ENCODE measurements at places on chromosomes 3 and 15.

DNA sequence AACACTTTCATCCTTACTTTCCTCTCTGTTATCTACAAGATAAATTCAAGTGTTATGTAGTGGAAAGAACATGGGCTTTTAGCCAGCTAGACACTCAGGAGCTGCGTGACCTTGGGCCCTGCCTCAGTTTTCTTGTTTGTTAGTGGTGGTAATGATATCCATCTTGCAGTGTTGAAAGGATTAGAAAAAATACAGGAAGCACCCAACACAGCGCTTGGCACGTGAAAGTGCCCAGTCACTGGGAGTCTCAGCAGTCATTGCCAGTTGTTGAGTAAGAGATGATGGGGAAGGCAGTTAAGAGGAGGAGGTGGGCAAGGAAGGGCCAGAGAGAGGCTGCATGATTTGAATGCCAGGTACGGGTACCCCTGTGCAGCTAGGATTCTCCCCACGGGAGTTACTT is 5.3 kb downstream of the PDIA5 start:
- no peak for DNase-seq

DNA sequence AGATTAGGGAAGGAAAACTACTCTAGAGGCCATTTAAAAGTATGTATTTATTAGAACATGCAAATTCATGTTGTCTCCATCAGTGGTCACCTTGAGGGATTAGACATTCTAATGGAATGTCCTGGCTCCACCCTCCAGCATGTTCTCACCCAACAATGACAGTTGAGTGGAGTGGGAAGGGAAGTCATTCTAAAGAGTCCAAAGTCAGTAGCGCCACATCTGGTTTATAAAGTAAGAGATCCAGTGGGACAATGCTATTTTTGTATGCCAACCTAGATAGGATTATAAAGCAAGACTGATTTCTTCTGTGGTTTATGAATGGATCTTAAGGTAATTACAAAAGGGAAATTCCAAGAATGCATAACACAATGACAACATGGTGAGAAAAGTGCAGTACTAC is 33.3 kb downstream of the SLC24A1 start:
- DNase-seq: peak; percentile 39

GRCh38 chr3:40240921-40241320 is 68.6 kb upstream of the EIF1B start:
- DNase-seq: no peak

DNA sequence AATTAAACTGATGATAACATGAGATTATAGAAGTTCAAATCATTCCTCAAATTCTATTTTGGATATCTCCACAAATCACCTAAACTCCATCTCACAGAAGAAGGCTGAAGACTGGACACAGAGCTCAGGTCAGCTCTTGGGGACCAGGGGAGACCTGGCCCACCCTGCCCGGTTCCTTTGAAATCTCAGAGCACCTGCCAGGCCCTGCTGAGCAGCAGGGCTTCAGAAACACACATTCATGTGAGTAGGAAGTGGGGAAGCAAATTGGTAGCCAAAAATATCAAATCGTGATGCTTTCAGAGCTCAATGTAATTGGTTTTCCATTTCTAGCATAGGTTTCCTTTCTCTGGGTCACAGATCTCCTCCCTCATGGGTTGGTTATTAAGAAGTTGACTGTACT is 76.2 kb downstream of the OCA2 start:
- no peak for DNase-seq

GRCh38 chr15:94286583-94286982 is 55.2 kb downstream of the MCTP2 start:
- DNase-seq: no peak

DNA sequence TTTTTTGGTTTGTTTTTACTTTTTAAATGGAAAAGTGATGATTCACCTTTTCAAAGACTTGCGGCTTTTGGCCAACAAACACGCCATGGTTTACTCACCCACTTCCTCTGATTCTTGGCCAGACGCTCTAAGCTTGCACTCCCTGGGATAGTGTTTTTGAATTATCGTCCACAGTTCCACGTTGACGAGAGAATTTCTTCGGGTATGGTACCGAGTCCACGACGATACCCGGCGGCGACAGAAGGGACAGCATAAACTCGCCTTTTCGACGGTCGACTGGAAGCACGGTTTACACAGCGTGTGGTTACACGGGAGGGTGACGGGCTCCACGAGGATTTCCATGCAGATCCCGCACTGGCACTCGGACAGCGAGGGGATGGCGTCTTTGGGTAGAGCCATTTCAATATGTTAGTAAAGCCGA is 783 bp downstream of the RNF168 start:
- peak; percentile 71 for DNase-seq

GRCh38 chr3:150238048-150238802 is 169.9 kb upstream of the TSC22D2 start:
- no peak for DNase-seq
